ENCODE measurements at places on chromosomes 2 and 18.

DNA sequence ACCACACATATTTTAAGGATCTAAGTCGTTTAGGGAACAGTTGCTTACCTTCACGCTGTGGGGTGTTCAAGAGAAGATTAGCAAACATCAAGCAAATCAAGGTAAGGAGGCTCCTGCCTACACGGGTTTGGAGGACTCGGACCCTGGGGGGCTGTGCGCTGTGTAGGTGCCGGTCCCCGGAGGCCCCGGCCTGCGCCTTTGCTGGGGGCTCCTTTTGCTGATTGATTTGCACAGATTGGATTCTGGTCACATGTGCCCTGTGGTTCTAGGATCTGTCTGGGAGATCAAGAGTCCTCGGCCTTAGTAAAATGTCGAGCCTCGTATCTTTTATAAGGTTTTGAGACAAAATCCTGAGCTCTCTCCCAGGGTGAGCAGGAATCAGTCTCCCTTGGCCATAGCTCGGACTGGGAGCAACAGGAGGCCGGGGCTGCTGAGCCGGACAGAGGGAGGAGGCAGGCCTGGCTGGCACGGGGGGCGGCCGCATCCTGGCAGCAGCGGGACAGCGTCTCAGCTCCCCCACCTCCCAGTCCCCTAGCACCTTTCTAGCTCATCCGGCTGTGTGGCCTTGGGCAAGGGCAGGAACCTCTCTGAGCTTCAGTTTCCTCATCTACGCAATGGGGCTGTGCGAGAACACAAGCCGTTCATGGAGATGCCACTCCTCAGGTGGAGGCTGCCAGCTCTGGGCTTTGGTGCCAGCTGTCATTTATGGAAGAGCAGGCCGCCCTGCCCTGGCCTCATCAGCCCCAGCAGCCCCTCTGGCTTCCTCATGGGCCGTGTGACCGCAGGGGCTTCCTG lies 147.2 kb downstream of the MBP start:
- DNase-seq: no peak

- no peak for DNase-seq
Measured at GRCh38 chr2:44285174-44285573, 9.9 kb downstream of the SLC3A1 start.

DNA sequence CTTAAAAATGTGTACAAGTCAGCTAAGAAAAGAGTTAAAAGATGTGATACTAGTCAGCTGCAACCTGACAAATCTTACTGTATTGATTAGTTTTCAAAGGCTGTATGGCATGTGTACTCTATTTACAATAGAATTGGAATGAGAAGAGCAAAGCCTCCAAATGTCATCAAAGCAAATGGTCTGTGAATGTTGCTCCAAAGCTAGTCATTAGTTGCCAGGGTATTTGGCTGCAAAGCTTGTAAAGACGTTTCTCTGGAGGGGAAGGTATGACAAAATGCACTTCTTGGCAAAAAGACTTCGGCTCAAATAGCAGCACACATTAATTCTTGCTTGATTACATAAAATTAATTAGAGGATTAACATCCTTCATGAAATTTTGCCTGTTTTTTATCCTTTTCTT lies 59.3 kb downstream of the ETAA1 start:
- no peak for DNase-seq

DNA sequence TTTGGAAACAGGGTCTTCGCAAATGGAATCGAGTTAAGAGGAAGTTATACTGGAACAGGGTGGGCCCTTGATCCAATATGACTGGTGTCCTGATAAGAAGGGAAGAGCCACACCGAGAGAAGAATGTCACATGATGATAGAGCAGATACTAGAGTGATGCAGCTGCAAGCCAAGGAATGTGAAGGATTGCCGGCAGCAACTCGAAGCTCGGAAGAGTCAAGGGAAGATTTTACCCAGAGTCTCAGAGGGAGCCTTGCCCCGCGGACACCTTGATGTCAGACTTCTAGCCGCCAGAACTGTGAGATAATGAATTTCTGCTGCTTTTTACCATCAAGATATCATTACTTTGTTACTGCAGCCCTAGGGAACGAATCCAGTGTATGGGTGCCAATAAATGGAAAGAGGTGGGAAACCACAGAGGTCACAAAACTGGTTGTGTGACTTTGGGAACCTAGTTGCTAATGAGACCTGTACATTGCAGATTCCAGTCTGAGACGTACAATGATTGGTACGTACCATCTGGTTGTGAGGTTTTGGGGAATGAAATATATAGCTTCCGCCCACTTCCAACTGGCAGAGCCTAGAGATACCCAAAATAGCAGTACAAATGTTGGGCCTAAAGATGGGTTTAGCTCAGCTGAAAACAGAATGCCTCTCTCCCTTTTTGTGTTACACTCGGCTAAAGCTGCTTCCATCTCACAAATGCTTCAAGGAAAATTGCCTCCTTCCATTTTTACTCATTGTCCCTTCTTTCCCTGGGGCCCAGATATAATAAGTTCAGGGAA lies 28.6 kb upstream of the VWA3B start:
- no peak for DNase-seq

DNA sequence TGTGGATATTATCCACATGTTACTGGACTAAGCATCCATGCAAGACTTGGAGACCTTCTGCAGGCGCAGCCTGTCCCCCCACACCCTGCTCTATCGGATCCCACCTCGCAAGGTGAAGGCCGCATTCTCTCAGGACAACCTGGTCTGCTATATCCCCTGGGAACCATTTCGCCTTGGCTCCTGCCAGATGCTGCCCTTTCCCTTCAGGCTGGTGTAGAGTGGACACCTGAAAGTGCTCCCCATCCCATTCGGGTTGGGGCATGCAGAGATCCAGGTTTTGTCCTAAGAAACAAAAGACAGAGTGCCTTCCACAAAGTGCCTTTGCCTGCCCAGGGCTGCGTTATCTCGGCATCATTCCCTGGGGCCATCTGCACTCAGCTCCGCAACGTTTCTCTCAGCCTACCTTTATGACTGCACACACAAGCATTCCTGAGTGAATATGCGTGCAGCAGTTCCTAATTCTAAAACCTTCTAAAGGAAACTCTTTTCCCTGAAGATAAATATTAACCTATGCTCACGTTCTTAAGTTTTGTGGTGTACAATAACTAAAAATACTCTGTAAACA lies 20.5 kb downstream of the FHL2 start:
- DNase-seq: no peak

GRCh38 chr2:53994818-53995808 lies 24.3 kb upstream of the PSME4 start:
- DNase-seq: no peak

DNA sequence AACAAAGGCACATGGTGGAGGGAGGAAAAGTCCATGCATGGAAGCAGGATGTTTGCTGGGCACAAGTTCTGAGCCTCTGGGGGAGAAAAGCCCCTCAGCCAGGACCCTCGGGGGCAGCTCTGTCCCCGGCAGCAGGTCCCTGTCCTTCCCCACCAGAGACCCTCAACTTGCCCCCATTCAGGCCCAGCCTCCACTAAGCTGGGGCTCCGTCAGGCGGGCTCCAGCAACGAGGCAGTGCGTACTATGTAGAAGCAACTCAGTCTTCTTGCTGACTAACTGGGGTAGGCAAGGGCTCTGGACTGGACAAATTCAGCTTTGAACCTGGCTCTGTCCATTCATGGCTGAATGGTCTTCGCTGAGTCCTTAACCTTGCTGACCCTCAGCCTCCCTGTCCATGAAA lies 23.0 kb downstream of the CFAP65 start:
- DNase-seq: no peak

- DNase-seq: no peak
Measured at GRCh38 chr2:126862730-126863129, 36.0 kb upstream of the TEX51 start.

DNA sequence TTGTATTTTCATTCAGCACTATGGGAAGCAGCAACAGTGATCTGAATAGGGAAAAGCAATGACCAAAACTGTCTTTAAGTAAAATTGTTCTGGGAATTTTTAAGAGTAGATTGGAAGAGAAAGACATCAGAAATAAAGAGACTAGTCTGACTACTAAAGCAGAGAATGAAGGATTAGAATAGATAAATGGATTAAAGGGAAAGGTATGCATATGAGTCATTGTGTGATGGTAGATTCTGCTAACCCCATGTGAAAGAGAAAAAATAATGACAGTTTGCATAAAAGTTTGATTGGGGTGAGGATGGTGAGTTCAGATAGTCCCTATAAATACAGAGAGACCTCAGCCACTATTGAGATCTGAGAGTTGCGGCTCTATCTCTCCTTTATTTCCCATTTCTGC lies 139.6 kb upstream of the DCC start:
- DNase-seq: no peak

GRCh38 chr2:3647831-3648651 lies 10.0 kb upstream of the ALLC start:
- DNase-seq: no peak

DNA sequence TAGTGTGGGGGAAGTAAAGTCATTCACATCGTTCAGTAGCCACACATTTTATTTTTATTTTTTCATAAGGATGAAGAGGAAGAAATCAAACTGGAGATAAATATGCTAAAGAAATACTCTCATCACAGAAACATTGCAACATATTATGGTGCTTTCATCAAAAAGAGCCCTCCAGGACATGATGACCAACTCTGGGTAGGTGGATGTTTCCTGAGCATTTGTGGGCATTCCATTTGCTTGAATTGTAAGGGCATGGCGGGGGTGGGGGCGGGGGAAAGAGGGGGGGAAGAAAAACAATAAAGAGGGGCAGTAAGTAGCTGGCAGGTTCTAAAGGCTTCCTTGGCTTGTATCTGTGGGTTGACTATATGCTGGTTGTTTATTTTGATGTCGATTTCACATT lies 126.4 kb downstream of the MAP4K4 start:
- DNase-seq: no peak

GRCh38 chr2:157808421-157808820 lies 67.7 kb downstream of the ACVR1 start:
- no peak for DNase-seq

- DNase-seq: no peak
Measured at GRCh38 chr18:53686965-53687364, 537.5 kb downstream of the MBD2 start.

GRCh38 chr2:98234776-98235175 lies 111.5 kb upstream of the CNGA3 start:
- DNase-seq: no peak

- peak; percentile 50 for DNase-seq
Measured at GRCh38 chr2:41782306-41783158, 265.3 kb upstream of the PKDCC start.

DNA sequence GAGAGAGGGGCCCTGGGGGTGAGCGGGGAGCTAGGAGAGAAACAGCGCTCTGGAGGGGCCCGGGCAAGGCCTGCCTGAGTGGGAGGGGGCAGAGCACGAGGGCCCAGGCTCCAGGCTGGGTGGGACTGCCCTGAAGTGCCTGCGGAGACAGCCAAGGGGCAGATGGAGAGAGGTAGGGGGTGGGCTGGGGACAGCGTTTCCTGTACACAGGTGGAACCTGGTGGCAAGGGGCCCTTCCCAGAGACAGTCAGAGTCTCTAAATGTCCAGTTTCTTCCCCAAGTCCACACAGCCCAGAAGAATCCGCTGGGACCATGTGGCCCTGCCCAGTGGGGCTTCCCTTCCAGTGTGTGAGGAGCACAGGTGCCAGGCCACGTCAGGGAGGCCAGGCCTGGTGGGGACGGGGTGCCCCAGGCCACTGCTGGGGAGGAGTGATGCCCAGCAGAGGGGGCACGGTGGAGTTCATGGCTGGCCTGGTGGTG lies 1.7 kb upstream of the GPR35 start:
- peak; percentile 6 for DNase-seq

DNA sequence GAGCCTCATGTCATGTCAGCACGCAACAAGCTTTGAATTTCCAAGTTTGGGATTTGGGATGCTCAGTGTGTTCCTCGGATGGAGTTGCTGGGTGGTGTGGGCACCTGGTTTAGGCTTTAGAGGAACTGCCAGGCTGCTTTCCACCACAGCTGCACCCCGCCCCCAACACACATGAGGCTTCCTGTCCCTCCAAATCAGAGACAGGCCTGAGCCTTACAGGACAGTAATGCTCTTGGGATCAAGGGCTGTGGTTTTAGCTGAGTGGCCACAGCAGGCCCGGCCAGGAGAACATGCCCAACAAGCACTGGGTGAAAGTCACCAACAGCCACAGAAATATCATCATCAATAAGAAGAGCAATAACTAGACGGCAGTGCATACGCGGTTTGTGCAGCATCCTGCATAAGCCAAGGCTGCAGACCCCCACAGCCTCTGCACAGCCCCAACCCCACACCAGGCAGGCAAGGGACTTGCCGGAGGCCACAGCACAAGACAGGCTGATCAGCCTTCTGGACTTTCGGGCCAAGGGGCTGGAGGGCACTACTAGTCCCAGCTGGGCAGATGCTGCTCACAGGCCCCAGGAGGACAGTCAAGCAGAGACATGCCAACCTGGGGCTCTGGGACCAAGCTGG lies 29.7 kb upstream of the GPC1 start:
- no peak for DNase-seq
